AML-193 (cell line): ENCODE measurements at places on chromosomes 1 and 21.

GRCh38 chr21:34221331-34222030, 142.3 kb upstream of the KCNE2 start:
- DNase-seq = no peak

DNA sequence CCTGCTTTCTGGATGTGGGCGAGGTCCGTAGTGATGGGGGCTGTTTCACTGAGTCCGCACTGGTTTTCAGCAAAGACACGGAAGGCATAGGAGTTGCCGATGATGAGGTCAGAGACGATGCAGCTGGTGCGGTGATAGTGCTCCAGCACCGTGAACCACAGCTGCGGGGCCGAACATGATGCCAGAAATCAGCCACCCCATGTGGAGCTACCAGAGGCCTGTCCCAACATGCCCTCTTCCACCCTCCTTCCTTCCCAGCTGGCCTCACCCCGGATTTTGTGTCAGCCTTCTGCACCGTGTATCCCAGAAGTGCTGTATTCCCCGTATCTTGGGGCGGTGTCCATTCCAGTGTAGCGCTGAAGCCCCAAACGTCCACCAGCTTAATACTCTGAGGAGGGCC, 10.0 kb downstream of the MYBPHL start:
- DNase-seq = no peak

DNA sequence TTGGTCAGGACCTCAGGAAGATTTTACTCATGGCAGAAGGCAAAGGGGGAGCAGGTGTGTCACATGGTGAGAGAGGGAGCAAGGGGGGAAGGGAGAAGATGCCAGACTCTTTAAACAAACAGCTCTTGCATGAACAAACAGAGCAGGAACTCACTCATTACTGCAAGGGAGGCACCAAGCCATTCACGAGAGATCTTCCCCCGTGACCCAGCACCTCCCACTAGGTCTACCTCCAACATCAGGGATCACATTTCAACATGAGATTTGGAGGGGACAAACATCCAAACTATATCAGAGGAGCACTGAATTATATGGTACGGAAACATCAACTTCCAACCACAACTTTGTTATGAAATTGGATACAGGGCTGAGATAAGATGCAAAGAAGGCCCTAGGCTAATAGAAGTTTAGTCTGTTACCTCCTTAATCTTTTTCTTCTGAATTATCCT, 164.9 kb downstream of the ST6GALNAC3 start:
- no peak for DNase-seq

GRCh38 chr21:18646116-18646515, 242.5 kb upstream of the TMPRSS15 start:
- DNase-seq = no peak

DNA sequence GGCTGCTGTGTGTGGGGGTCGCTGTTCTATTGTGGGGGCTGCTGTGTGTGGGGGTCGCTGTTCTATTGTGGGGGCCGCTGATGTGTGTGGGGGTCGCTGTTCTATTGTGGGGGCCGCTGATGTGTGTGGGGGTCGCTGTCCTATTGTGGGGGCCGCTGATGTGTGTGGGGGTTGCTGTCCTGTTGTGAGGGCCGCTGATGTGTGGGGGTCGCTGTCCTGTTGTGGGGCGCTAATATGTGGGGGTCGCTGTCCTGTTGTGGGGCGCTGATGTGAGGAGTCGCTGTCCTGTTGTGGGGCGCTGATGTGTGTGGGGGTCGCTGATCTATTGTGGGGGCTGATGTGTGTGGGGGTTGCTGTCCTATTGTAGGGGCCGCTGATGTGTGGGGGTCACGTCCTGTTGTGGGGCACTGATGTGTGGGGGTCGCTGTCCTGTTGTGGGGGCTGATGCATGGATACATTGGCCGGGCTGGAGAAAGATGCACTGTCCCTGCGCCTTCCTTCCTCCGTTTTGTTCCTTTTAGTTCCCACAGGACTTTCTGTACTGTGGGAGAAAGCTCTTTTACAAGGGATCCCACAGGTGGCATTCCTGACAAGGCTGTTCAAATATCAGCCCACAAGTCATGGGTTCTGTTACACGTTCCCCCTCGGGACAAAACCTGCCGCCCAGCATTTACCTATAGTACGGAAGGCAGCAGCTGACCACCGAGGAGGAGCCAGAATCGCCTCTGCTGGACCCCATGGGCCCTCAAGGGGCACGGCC, 27.5 kb downstream of the SETD4 start:
- no peak for DNase-seq

GRCh38 chr1:205424901-205425600, 3.2 kb upstream of the LEMD1 start:
- no peak for DNase-seq

DNA sequence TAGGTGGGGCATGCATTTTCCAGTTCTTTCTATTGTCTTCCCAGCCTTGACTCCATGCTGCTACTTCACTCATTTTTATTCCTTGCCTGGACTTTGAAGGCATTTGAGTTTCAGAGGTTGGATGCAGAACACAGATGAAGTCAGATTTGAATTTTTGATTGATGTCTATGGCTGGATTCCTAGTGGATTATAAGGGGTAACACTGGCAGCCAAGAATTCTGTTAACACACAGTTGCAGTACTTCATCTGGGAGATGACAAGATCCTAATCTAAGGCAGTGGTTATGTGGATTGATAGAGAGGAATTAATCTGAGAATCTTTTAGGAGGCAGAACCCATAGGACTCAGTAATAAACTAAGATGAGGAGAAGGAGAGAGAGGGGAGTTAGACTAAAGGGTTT, 439.0 kb upstream of the USP24 start:
- no peak for DNase-seq

DNA sequence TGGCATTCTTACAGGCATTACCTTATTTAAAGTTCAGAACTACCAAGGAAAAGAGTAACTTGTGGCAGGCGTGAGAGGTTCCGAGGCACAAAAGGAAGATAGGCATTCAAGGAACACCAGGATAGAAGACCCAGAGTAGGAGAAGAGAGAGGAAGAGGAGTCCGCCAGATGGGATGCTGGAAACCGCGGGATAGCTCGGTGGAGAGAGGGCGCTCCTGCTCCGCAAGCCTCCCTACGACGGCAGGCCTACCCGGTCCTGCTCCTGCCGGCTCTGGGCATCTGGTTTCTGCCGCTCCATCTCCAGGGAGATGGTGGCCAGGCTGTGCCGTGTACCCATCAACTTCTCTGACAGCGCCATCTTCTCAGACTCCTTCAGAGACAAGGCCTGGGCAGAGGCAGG, 5.4 kb upstream of the NBPF1 start:
- no peak for DNase-seq

- no peak for DNase-seq
Observed at GRCh38 chr1:167701510-167701909, 20.3 kb upstream of the MPZL1 start.

DNA sequence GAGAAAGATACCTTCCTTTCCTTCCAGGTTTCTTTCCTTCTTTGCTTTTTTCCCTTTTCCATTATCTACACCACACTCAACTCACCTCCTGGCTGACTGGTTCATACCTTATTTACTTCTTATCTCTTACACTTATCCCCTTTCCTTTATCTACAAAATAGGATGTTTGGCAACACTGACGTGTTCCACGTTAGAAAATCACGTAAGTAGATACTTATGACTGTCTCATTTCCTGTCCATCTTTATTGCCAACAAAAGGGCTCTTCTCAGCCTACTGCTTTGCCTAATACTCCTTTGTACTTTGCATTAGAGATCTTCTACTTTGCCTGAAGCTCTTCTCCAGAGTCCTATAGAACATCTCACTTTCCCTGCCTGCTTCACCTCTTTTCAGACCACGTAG, 25.1 kb downstream of the SYNJ1 start:
- DNase-seq = no peak

GRCh38 chr1:14842891-14843290, 244.4 kb downstream of the KAZN start:
- no peak for DNase-seq

DNA sequence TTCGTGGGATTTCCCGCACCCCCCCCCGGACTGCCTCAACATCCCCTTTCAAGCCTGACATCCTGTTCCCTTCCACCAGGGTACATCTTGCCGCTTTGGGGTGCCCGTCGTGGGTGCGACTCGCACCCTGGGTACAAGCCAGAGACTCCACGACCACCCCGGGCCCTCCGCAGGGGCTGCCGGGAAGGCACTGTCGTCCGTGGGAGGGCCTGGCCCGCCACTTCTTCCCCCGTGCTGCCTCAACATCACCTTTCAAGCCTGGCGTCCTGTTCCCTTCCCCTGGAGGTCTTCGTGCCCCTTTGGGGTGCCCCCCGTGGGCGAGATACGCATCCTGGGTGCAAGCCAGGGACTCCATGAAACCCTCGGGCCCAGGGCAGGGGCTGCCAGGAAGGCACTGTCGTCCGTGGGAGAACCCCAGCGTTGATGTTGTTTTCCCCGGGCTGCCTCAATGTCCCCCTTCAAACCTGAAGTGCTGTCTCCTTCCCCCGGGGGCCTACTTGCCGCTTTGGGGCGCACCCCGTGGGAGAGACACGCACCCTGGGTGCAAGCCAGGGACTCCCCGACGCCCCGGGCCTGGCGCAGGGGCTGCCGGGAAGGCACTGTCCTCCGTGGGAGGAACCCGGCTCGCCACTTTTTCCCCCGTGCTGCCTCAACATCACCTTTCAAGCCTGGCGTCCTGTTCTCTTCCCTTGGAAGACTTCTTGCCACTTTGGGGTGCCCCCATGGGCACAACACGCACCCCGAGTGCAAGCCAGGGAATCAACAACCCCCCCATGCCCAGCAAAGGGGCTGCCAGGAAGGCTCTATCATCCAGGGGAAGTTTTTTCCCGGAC, 138.6 kb downstream of the LIPI start:
- no peak for DNase-seq

GRCh38 chr1:110916669-110917306, 43.8 kb downstream of the CD53 start:
- DNase-seq = peak; percentile 66

- no peak for DNase-seq
Observed at GRCh38 chr1:224996266-224996665, 66.8 kb downstream of the DNAH14 start.

DNA sequence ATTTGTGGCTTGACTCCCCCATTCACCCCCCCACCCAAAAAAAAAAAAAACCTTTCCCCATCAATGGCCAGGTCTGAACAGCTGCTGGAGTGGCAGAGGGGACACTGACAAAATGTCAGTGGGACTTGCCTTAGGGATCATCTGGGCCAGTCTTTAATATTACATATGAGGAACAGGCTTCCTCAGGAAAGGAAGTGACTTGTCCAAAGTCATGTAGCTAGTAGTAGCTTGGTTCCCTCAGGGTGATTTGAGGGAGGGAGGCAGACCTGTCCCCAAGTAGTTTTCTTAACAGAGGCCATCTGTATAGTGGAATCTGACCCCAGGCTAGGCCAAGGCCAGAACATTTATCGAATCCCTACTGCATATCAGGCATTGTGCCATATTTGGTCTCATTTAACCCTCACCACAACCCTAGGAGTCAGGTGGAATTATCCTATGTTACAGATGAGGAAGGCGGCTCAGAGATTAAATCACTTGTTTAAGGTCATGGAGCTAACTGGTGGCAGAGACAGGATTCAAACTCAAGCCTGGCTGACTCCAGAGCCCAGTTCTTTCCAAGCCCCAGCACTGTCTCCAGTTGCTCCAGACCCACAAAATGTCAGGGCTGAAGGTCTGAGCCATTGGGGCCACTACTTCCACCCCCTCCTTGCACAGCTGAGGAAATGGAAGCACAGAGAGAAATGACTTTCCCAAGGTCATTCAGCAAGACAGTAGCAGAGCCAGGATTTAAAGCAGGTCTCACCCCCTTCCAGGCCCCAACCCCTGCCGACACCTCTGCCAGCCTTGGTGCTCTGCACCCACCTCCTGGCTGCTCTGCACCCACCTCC, 10.4 kb downstream of the ZBTB7B start:
- DNase-seq = no peak

DNA sequence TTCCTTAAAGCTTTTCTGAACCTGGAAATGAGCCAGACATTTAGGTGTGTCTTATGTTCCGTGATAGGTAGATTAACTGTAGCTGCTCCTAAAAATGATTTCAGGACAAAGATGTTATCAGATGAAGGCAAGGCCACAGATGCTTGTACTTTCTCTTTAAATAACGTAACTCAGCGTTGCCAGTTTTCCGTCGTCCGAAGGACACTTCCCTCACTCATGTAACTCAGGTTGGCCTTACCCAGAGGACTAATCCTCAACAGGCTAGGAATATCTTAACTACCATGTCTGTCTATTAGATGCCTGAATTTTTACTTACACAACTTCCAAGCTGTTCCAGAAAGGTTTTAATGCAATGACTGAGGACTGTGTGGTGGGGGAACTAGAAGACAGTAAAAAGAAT, 35.4 kb upstream of the FAM89A start:
- DNase-seq = no peak

GRCh38 chr21:29557200-29557599, 258.5 kb downstream of the BACH1 start:
- DNase-seq = no peak

DNA sequence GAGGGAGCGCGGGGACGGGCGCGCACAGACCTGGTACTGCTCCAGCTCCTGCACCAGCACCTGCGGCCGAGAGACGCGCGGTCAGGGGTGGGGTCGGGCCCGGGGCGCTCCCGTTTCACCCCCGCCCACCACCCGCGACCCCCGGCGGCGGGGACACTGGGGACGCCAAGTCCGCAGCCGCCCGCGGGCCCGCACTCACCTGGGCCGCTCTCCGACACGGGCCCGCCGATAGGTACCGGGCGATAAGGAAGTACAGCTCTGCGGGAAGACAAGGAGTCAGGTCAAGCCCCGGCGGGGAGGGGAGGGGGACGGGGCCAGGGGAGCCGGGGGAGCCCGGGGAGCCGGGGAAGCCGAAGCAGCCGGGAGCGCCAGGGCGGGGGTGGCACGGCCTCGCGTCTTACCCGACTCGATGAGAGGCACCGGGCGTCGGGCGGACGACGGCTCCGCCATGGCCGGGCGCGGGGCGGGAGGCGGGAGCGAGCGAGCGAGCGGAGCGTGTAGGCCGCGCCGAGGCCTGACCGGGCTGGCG, 326 bp downstream of the BRWD1 start:
- DNase-seq = no peak

- no peak for DNase-seq
Observed at GRCh38 chr21:46118316-46119143, 20.6 kb downstream of the COL6A2 start.

GRCh38 chr1:219128957-219129356, 44.7 kb upstream of the LYPLAL1 start:
- DNase-seq = no peak

GRCh38 chr1:51517361-51518032, 1.6 kb downstream of the EPS15 start:
- DNase-seq = peak; percentile 49

GRCh38 chr1:157086299-157086698, 13.3 kb downstream of the ETV3L start:
- no peak for DNase-seq

DNA sequence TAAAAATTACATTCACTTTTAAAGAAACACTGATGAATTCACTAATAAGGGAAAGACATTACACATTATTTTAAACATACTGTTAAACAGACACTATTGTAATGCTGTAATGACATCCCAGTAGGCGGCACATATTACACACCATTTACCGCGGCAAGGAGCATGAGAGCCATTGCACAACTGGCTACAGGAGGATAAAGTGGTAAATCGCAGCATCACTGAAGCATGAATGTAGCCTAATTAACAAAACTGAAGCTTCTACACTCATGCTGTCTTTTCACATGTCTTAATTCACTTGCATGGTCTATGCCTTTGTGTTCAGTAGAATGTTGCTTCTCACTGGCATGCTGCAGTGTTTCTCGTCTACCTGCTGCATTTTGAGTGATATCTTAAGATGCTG, 1046.0 kb downstream of the MRPL39 start:
- DNase-seq = no peak
